ENCODE measurements at places on chromosomes 12 and 14.

- DNase-seq, result no peak
Measured at GRCh38 chr12:123010110-123010509, 29.6 kb downstream of the ARL6IP4 start.

DNA sequence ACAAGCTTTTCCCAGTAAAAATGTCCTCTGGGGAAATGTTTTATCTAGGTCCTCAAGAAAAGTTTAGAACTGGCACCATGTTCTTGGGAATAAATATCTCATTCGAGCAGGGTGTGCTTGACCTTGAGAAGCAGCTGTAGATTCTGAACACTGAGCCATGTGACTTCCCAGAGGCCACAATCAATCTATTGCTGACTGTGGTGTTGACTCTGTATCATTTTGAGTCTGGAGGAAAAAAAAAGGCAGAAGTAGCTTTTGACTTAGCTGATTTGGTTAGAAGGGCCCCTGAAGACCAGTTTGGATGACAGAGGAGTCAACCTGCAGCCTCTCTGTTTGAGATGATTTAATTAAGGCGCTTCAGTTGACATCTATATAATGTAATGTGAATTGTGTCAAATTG, 592.4 kb upstream of the SEL1L start:
- no peak for DNase-seq

DNA sequence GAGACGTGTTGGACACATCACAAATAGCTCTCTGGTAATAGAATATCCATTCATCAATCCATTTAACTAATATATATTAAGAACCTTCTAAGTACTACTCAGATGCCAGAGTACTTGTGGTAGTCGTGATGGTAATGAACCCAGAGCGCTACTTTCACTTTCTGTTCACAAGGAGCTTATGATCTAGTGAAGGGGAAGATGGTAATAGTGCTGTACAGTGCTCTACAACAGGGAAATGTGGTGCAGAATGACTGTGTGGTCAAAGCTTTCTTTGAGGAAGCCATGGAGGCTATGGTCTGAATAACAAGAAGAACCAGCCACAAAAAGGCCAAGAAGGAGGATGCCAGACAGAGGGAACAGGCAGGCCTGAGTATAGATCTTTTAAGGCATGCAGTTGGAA, 212.0 kb downstream of the PTPRO start:
- DNase-seq, result no peak

- no peak for DNase-seq
Measured at GRCh38 chr14:81123811-81124210, 96.9 kb downstream of the GTF2A1 start.

- DNase-seq, result no peak
Measured at GRCh38 chr12:76871082-76871481, 7.7 kb downstream of the CSRP2 start.

- no peak for DNase-seq
Measured at GRCh38 chr14:77988096-77988870, 181.9 kb upstream of the NRXN3 start.

DNA sequence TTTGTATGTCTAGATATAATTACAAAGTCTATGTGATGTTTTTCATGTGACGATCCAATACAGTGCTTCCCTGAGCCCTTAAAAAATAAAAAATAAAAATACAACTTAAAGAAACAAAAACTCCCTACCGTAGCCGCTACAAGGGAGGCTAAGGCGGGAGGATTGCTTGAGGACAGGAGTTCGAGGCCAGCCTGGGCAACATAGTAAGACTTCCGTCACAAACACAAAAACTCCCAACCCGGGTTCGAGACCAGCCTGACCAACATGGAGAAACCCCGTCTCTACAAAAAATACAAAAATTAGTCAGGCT, 669 bp upstream of the CDKN3 start:
- DNase-seq, result no peak

GRCh38 chr14:25067600-25067999, 17.7 kb upstream of the STXBP6 start:
- DNase-seq, result no peak

DNA sequence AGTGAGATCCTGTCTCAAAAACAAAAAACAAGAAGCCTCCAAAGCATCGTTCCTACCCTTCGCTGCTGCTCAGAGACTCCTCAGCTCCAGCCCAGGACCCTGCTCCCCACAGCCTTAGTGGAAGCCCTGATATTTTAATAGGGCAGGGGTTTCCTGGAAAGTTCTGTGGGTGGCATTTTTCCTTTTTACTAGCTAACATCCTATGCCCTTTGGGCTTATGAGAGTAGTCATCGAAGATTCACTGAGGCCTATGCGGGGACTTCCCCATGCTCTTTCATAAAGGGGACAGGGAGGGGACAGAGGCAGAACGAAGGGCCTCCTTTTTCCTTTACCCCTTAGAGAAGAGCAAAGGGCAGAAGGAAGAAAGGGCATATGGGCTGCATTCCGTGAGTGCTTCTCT, 8.3 kb downstream of the LAG3 start:
- DNase-seq, result no peak

DNA sequence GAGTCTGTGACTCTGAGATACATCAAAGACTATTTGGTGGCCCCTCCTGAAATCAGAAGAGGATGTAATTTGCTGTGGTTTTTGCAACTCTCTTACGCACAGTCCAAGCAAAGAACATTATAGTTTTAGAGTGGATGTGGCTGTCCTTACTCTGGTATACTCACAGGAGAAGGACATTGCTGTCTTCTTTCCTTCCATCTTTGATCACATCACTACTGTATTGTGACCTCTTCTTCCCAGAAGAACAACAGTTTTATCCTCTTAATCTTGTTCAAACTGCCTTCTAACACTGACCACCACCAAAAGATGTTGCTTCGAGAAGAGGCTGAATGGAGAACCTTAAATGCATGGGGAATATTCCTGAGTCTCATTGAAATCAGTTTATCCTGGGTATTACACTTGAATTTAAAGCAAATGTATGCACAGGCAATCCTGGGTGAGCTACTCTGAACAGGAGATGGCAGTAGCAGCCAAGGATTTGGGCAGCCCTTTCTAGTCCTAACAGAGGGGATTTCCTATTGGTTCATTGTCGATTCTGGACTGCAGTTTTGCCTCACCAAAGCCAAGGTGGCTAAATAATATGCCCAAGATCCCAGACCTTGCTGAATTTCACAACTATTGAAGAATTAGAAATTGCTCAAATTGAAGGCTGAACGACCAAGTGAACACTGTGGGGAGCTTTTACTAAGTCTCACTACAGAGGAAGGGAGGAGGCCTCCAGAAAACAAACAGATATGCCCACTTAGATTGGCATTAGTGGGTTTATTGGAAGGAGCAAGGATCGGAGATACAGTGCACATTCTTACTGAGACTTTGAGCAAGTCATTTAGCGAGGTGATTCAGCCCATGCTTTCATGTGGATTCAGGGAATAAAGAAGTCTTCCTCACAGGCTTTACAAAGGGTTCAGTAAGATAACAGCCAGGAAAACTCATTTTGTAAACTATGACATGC, 282.8 kb downstream of the PAWR start:
- peak; percentile 65 for DNase-seq

- DNase-seq, result no peak
Measured at GRCh38 chr12:44875417-44875953, 630 bp downstream of the NELL2 start.

- DNase-seq, result peak; percentile 15
Measured at GRCh38 chr14:59482541-59483331, 1.5 kb downstream of the L3HYPDH start.

DNA sequence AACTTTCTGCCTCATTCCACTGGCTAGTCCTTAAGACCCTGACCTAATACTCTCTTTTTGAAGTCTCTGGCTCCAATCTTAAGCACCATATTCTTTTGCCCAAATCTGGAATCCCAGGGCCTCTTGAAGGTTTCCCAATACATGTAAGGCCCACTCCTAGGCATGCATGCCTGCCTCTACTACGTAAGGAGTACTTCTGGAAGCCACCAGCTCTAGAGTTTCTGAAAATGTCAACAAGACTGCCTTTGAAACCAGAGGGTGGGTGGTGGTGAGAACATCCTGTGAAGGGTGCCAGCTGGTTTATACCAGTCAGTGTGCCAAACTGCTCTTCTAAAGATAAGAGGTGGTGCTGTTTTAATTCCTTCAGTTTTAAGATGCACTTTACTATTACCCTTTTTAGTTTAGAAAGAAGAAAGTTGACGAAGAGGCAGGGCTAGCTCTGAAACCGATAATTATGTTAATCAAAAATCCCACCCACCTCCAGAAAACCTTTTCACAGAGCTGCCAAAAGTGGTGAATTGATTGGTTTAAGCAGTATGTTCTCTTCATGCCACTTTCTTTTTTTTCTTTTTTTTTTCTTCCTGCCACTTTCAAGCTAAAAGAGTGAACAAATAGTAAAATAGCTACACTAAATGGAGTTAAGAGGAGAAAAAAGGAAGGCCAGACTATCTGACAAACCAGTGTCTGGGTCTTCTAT, 8.7 kb upstream of the WDR89 start:
- DNase-seq, result no peak

- DNase-seq, result no peak
Measured at GRCh38 chr12:116267948-116268347, 9.5 kb downstream of the MED13L start.

GRCh38 chr12:108462686-108463085, 52.4 kb upstream of the FICD start:
- DNase-seq, result no peak

- DNase-seq, result no peak
Measured at GRCh38 chr12:54005531-54005852, 3.3 kb upstream of the HOXC8 start.

- DNase-seq, result no peak
Measured at GRCh38 chr14:96130391-96130790, 74.2 kb upstream of the BDKRB2 start.

- no peak for DNase-seq
Measured at GRCh38 chr12:46872135-46872534, 46.3 kb upstream of the SLC38A4 start.

GRCh38 chr12:4274396-4275015, 944 bp downstream of the CCND2 start:
- no peak for DNase-seq
